PC-3 (cell line): ENCODE measurements at places on chromosomes 5 and 9. TPM values are rescaled to one million over a fixed set of nuclear protein-coding genes. Genes with fewer than 3 reads are reported as not detected.

DNA sequence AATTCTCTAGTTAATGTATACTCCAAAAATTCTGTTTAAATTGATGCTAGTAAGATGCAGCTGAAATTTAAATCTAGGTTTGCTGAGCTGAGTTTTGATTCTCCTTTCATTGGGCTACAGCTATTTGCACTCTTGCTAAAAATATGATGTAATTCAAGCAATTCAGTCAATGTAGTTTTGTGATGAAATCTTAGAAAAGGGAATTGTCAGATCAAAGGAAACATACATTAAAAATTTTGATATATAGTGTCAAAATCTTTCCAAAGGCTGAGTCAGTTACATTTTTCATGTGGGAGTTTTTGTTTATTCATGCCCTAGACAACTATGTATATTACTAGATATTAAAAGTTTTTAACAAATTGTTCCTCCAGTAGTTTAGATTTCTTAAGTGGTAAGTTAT is 334.9 kb upstream of the DAB2 start:
- no peaks in the 10 kb centered on the region for H3K36me3 ChIP-seq
- no peak overlapping the region for H3K4me3 ChIP-seq
- H3K27me3 ChIP-seq: no peaks in the 10 kb centered on the region
- DNase-seq: peak; percentile 47

- H3K4me1 ChIP-seq: peaks cover 53% of the 10 kb centered on the region
- DNase-seq: peak; percentile 60
- H3K36me3 ChIP-seq: no peaks in the 10 kb centered on the region
- no peaks in the 10 kb centered on the region for H3K27me3 ChIP-seq
- 0 out of 2 replicates have a peak overlapping the region, but pooled peaks have one; percentile 18 for H3K4me3 ChIP-seq
Measured at GRCh38 chr5:59760785-59761348, 132.7 kb downstream of the PDE4D start.

- H3K27ac ChIP-seq: no peak overlapping the region
- H3K27me3 ChIP-seq: no peaks in the 10 kb centered on the region
- no peaks in the 10 kb centered on the region for H3K36me3 ChIP-seq
- H3K4me3 ChIP-seq: no peak overlapping the region
- no peak for DNase-seq
Measured at GRCh38 chr9:120736881-120737280, 22.6 kb upstream of the MEGF9 start.

DNA sequence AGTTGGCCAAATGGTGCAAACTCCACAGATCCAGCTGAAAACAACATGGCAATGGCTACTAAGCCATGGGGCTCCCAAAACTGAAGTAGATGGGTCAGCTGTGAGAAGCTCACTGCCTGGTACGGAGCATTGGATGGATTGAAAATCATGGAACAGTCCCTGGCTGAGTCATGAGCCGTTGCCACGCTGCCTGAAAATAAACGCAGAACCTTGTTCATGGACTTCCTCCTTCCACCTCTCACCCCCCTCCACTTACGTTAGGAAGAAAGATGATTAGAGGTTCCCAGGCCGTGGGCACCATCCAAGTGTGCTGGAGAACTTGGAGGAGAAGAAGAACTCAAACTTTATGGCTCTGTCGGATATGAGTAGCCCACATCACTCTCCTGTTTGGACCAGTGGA is 6.8 kb upstream of the DIPK1B start:
- no peaks in the 10 kb centered on the region for H3K36me3 ChIP-seq
- H3K4me3 ChIP-seq: no peak overlapping the region
- no peaks in the 10 kb centered on the region for H3K4me1 ChIP-seq

- H3K4me1 ChIP-seq: no peaks in the 10 kb centered on the region
- peaks cover 2% of the 10 kb centered on the region; the same call in 1 of the 2 replicates for H3K36me3 ChIP-seq
- H3K27me3 ChIP-seq: no peaks in the 10 kb centered on the region
- H3K4me3 ChIP-seq: no peak overlapping the region
- H3K27ac ChIP-seq: no peak overlapping the region
Measured at GRCh38 chr5:88854769-88855168, 28.2 kb downstream of the MEF2C start.

- DNase-seq: no peak
- H3K4me1 ChIP-seq: peaks cover 27% of the 10 kb centered on the region
- H3K27me3 ChIP-seq: no peaks in the 10 kb centered on the region
- no peaks in the 10 kb centered on the region for H3K36me3 ChIP-seq
- no peak overlapping the region for H3K4me3 ChIP-seq
Measured at GRCh38 chr9:80554856-80555255, 983.1 kb downstream of the TLE4 start.

DNA sequence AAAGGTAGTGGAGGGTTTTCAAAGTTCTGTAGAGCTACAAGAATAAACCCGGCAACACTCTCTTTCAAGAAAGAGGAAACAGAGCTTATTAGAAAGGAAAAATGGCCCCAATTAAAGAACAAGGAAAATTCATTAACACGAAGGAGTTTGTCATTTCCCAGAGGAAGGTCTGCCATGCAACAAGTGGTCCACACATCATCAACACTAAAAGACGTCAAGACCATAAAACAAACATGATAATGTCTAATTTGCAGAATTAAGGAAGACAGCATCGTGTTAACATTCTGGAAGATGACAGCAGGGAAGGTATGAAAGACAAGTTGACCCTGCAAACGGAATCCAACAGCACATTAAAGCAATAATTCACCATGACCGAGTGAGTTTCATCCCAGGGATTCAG is 28.6 kb upstream of the NRARP start:
- DNase-seq: no peak
- no peaks in the 10 kb centered on the region for H3K27me3 ChIP-seq
- H3K4me3 ChIP-seq: no peak overlapping the region
- no peaks in the 10 kb centered on the region for H3K36me3 ChIP-seq

- H3K27ac ChIP-seq: no peak overlapping the region
- H3K36me3 ChIP-seq: no peaks in the 10 kb centered on the region
- no peak for DNase-seq
- no peaks in the 10 kb centered on the region for H3K27me3 ChIP-seq
- H3K4me3 ChIP-seq: no peak overlapping the region
Measured at GRCh38 chr9:127915325-127915752, 1.5 kb downstream of the ST6GALNAC4 start.

GRCh38 chr5:81750308-81751008 is 439 bp downstream of the SSBP2 start:
- no peak overlapping the region for H3K27ac ChIP-seq
- no peak for DNase-seq
- H3K27me3 ChIP-seq: peaks cover 14% of the 10 kb centered on the region; the same call in 1 of the 2 replicates
- H3K4me3 ChIP-seq: peak overlapping the region; percentile 81
- H3K36me3 ChIP-seq: no peaks in the 10 kb centered on the region

DNA sequence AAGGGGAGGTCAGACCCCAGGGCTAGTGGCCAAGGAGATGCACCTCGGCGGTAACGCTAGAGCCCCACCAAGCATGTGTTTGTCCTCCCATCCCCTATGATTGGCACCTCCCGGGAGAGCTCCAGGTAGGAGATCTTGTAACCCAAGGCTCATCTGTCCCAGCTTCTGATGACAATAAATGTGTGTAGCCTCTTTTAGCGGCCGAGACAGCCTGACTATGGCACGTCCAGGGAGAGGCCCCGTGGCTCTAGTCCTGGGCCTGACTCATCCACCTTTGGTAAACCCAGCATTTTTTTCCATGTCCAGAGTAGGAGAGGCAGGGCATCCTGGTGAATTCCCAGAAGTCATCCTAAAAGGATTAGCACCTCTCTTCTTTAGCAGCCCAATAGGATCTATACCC is 39.2 kb downstream of the IRF1 start:
- H3K27ac ChIP-seq: 0 out of 2 replicates have a peak overlapping the region, but pooled peaks have one; percentile 23
- no peak overlapping the region for H3K4me3 ChIP-seq
- peak; percentile 60 for DNase-seq
- H3K27me3 ChIP-seq: no peaks in the 10 kb centered on the region

- H3K36me3 ChIP-seq: no peaks in the 10 kb centered on the region
- no peaks in the 10 kb centered on the region for H3K27me3 ChIP-seq
- H3K27ac ChIP-seq: no peak overlapping the region
- no peak for DNase-seq
- no peak overlapping the region for H3K4me3 ChIP-seq
Measured at GRCh38 chr9:1236061-1236460, 185.9 kb downstream of the DMRT2 start.

- no peak overlapping the region for H3K27ac ChIP-seq
- no peak for DNase-seq
- no peaks in the 10 kb centered on the region for H3K27me3 ChIP-seq
- H3K4me3 ChIP-seq: no peak overlapping the region
- no peaks in the 10 kb centered on the region for H3K36me3 ChIP-seq
- H3K4me1 ChIP-seq: peaks cover 15% of the 10 kb centered on the region
Measured at GRCh38 chr5:111076091-111076490, 4.6 kb downstream of the TSLP start.

DNA sequence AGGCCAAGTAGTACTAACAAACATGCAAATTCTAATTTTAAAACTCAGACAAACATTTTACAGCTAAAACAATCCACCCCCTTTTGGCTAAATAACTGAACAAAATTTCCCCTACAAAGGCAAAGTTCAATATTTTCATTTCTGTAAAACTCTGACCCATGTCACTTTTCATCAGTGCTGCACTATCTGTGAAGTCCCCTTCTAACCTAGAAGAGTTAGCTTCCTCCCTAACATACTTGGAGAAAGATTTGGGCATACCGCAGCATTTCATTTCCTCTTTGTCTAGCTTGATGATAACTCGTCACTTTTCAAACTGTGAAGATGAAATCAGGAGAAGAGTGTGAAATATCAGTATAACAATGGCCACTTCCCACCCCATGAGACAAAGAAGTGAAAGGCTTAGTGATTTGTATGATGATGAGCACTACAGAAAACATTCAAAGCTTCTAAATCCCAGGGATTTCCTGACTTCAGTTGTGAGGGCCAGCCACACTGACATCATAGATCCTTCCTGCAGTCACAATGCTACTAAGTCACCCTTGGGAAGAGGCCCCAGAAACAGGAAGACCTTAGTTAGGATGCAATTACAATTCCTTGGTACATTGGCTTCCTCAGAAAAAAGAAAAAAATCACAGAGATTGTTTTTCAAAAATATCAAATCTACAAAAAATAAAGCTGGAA is at the start of gene FAM81B:
TSS of gene FAM81B (plus strand) at position 555 of the 681 bp plus-strand sequence. CDS start at position 579, 24 bp downstream.
- H3K4me1 ChIP-seq: no peaks in the 10 kb centered on the region; the same call in 1 of the 2 replicates
- no peaks in the 10 kb centered on the region for H3K36me3 ChIP-seq
- H3K27ac ChIP-seq: no peak within 1 kb of the TSS
- DNase-seq: no peak
- H3K27me3 ChIP-seq: no peaks in the 10 kb centered on the region
- no peak within 1 kb of the TSS for H3K4me3 ChIP-seq

GRCh38 chr5:110414360-110414759 is 312.1 kb downstream of the TMEM232 start:
- H3K36me3 ChIP-seq: no peaks in the 10 kb centered on the region
- no peak overlapping the region for H3K4me3 ChIP-seq
- no peaks in the 10 kb centered on the region for H3K27me3 ChIP-seq

GRCh38 chr9:81874931-81875330 is 53.3 kb upstream of the SPATA31D4 start:
- H3K27me3 ChIP-seq: no peaks in the 10 kb centered on the region
- H3K36me3 ChIP-seq: no peaks in the 10 kb centered on the region
- H3K4me1 ChIP-seq: peaks cover 26% of the 10 kb centered on the region

- no peak for DNase-seq
- peaks cover 19% of the 10 kb centered on the region for H3K4me1 ChIP-seq
- H3K4me3 ChIP-seq: no peak overlapping the region
- no peaks in the 10 kb centered on the region for H3K27me3 ChIP-seq
Measured at GRCh38 chr5:95734187-95734586, 3.1 kb downstream of the RHOBTB3 start.

GRCh38 chr5:35094948-35095347 is 47.2 kb upstream of the AGXT2 start:
- DNase-seq: no peak
- H3K27me3 ChIP-seq: no peaks in the 10 kb centered on the region
- no peaks in the 10 kb centered on the region for H3K36me3 ChIP-seq
- H3K4me1 ChIP-seq: no peaks in the 10 kb centered on the region
- H3K4me3 ChIP-seq: no peak overlapping the region
- H3K27ac ChIP-seq: no peak overlapping the region

- no peaks in the 10 kb centered on the region for H3K27me3 ChIP-seq
- H3K4me3 ChIP-seq: no peak overlapping the region
- no peaks in the 10 kb centered on the region for H3K4me1 ChIP-seq
- no peak overlapping the region for H3K27ac ChIP-seq
Measured at GRCh38 chr5:103098993-103099392, 20.9 kb downstream of the GIN1 start.

GRCh38 chr9:137156567-137157375 is 13.1 kb downstream of the LRRC26 start:
- H3K4me1 ChIP-seq: no peaks in the 10 kb centered on the region; the same call in 1 of the 2 replicates
- DNase-seq: peak; percentile 39
- peak overlapping the region; percentile 31 for H3K4me3 ChIP-seq
- H3K36me3 ChIP-seq: no peaks in the 10 kb centered on the region
- no peak overlapping the region for H3K27ac ChIP-seq

DNA sequence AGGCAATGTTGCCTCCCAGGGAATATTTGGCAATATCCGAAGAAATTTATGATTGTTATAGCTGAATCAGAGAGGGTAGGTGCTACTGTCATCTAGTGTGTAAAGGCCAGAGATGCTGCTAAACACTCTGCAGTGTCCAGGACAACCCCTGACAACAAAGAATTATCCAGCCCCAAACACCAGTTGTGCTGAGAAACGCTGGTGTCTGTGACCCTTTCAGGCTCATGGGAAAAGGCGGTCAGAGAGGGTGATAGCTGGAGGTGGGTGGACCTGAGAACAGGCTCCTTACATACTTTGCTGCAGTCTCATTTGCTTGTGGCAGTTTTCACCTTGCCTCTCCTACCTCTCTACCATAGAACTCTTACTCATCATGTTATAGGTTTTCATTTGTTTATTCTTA is 295.3 kb upstream of the DMRT1 start:
- no peaks in the 10 kb centered on the region for H3K36me3 ChIP-seq
- H3K27ac ChIP-seq: no peak overlapping the region
- H3K4me3 ChIP-seq: no peak overlapping the region
- no peaks in the 10 kb centered on the region for H3K27me3 ChIP-seq

- H3K4me1 ChIP-seq: peaks cover 17% of the 10 kb centered on the region
- no peaks in the 10 kb centered on the region for H3K27me3 ChIP-seq
- H3K27ac ChIP-seq: no peak overlapping the region
Measured at GRCh38 chr5:60649288-60649917, 50.6 kb downstream of the DEPDC1B start.

Gene ELAVL2
- 10.9 and 16.3 TPM in 2 replicates for total RNA-seq

Gene HDAC3
- total RNA-seq: 66.8 and 82.9 TPM in 2 replicates

Gene CCT5
- 1,309 and 1,334 TPM in 2 replicates for total RNA-seq

Gene TXNDC8
- not detected in 2 replicates for total RNA-seq

Gene SV2C
- not detected in 2 replicates for total RNA-seq

Gene SLC36A3
- total RNA-seq: not detected in 2 replicates

Gene SETX
- total RNA-seq: 21.0 and 22.7 TPM in 2 replicates

Gene LCN15
- total RNA-seq: not detected in 2 replicates

Gene FAM221B
- total RNA-seq: 0.29 TPM in 1 of 2 replicates, not detected in the other

Gene HAVCR1
- not detected in 2 replicates for total RNA-seq

Gene SNX24
- 7.4 and 10.3 TPM in 2 replicates for total RNA-seq
